ENCODE measurements at places on chromosomes 6 and 20.

GRCh38 chr6:106369739-106370138, 9.2 kb downstream of the CRYBG1 start:
- DNase-seq, result no peak

GRCh38 chr6:43823879-43824702, 54.1 kb downstream of the VEGFA start:
- DNase-seq, result no peak

DNA sequence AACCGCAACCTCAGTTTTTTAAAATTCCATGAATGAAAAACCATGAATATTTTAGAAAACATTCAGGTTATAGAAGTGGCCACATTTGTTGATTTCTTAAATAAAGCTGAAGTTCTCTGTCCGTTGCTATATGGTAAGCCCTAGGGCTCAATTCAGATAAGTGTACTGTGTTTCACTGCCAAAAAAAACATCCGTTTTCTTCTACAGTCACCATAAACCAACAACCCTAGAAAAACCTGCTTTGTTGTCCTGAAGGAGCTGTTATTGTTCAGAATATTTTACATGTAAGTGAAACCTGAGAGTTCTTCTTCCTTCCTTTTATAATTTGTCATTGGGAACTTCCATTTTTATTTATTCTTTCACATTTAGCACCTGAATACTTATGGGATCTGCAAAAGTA, 274.1 kb downstream of the TFAP2A start:
- DNase-seq, result no peak

DNA sequence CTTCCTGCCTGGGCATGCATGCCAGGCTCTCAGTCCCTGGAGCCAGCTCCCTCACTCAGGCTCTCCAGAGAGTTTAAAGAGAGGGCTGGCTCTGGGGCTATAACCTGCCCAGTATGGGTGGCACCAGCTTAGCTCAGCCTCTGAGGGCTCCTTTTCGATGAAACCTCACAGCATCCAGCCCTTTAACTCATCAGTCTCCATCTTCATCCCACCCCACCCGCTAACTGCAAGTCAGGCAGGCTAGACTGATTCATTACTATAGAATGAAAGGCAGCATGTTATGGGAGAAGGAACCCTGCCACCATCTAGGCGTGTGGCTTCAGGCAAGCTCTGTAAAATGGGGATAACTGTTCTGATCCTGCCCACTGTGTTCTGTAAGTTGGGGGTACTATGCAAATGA, 53.5 kb downstream of the RAB44 start:
- no peak for DNase-seq

DNA sequence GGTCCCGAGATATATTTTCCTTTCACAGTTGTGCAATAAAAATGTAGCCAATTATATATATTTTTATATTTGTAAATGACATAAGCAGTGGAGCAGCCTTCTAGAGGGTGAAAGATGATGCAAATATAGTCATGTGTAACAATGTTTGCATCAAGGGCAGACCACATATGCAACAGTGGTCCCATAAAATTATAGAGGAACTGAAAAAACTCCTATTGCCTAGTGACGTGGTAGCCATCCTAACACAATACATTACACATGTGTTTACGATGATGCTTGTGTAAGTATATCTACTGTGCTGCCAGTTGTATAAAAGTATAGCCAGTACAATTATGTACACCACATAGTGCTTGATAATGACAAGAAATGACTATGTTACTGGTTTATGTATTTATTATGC, 162.8 kb downstream of the ZFAND3 start:
- DNase-seq, result no peak

DNA sequence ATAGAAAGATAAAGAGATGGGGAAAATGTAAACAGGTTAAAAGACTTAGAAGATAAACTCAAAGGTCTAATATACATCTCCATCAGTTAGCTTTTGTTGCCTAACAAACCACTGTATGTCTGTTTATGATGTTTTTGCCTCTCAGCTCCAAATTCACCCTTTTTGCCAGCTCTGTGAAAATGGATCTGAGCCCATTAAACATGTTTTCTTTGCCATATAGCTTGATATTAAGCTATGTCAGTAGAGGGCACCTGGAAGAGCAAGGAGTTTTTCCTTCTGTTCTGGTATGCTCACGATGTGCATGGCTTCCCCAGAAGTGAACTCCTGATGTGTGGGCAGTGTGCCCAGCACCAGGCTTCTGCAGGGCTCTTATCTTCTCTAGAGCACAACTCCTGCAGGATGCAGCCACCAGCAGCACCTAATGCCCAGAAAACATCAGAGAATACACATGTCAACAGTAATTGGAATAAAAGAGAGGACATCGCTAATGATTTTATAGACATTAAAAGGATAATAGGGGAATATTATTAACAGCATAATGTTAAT, 14.6 kb upstream of the SNX9 start:
- DNase-seq, result no peak

GRCh38 chr6:17165383-17165782, 63.5 kb downstream of the STMND1 start:
- no peak for DNase-seq

DNA sequence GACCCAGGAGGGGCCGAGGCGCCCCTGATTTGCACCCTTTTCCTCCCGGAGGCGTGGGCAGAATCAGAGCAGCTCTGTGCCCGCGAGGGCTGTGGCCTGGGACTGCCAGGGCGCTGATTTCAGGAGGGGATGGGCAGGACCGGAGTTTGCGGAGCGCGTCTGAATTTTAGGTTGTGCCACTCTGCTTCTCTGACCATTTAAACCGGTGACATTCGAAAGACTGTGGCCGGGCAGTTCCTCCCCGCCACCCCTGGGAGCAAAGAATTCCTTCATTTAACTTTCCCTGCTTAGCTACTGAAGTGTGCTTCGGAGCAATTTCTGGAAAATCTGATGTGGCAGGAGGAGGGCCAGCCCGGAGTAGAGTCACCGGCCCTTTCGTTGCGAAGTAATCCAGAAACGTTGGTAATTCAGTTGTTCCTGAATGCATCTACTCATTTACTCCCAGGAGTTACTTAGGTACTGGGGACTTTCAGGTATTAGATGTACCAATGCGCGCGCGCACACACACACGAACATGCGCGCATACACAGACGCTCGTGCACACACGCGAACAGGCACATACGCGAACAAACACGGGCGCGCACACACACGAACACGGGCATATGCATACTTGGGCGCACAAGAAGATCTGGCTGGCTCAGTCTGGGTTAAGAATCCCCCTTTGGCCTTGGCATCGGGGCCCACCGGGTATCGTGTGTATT, 568 bp downstream of the CCDC170 start:
- DNase-seq, result no peak

GRCh38 chr20:19254956-19255355, 42.5 kb downstream of the SLC24A3 start:
- DNase-seq, result no peak

- no peak for DNase-seq
These were observed 117.0 kb downstream of the TFAP2A start for GRCh38 chr6:10297832-10298231.

DNA sequence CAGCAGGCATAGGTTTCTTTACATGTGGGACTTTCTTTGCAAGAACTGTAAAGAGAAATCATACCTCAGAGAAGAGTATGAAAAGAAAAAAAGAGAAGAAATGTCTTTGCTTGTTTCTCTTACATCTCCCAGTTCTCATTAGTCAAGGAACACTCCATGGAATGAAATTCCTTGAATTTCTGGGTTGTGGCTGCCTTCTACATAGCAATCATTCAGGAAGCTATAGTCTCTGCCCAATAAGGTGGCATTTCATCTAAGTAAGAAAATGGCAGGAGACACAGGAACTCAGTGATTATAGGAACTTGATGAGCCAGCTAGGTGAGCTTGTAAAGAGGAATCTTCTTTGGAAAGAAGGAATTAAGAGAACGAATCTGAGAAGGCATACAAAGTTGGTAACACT, 197.0 kb upstream of the FKBP1C start:
- no peak for DNase-seq

DNA sequence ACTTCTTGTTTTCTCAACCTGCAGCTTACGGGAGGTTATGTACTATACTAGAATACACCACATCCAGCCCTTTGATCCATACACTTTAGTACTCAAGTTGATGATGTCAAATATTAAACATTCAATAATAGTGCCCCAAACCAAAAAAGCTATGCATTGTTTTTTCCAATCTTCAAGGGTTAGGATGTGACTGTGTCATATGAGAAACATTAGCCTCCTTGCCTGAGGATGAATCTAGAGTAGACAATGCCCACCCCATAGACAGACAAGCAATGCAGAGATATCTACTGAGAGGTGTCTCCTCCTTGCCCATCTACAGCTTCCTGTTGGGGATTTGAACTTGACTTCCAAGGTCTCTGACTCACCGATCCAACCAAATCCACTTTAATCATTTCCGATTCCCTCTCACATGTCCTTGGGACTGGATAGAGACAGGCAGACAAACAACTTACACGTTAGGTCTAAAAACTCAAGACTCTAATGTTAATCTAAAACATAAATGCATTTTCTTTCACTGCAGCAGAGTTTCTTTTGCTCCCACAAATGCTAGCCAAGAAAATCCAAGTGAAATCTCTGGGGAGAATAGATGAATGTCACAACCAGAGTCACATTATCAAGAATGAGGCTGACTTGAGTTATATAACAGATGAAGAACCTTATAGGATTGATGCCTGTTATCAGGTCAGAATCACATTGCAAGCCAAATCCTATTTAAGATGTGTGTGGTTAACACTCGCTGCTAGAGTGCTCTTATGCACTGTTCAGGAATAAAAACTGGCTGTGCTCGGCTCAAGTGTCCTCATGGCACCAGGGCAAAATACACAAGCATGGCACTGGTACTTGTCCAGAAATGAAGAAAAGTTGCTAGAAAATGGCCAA, 75.5 kb upstream of the TNFAIP3 start:
- DNase-seq, result no peak

DNA sequence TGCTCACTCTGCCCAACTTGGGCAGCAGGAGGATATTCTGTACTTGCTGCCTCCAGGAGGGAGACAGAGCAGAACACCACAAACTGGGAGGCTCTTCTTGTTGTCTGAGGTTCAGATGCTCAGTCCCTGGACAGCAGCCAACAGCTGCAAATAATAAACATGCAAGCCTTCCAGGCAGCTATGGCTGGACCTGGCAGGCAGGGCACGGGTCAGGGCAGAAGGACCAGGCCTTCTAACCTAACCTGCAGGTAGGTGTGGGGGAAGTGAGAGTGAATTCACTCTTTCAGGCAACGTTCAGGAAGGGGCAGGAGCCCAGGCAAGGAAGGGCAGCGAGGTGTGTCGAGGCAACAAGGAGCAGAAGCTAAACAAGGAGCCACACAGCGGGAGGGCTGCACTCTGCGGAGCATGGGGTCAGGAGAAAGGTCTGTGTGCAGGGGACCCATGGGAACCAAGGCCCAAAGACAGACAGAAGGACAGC, 31.5 kb downstream of the NINL start:
- no peak for DNase-seq

- DNase-seq, result no peak
These were observed 59.5 kb downstream of the BFSP1 start for GRCh38 chr20:17471606-17472187.

DNA sequence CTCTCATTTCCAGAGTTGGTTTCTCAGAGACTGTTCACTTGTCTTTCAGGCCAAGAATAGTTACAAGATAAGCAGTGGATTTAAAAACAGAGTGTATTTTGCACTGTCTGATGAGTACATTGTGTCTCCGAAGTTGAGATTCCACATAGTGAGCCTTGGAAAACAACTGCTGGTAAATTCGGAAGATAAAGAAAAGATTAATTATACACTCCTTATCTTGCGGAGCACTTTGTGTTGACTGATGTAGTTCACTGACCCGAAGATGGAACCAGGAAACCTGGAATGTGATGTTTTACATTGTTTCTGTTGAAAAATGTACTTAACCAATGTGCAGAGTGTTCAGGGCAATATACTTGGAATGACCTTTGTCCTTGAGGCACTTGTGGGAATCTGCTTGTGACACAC, 51.0 kb downstream of the ANKS1A start:
- no peak for DNase-seq

DNA sequence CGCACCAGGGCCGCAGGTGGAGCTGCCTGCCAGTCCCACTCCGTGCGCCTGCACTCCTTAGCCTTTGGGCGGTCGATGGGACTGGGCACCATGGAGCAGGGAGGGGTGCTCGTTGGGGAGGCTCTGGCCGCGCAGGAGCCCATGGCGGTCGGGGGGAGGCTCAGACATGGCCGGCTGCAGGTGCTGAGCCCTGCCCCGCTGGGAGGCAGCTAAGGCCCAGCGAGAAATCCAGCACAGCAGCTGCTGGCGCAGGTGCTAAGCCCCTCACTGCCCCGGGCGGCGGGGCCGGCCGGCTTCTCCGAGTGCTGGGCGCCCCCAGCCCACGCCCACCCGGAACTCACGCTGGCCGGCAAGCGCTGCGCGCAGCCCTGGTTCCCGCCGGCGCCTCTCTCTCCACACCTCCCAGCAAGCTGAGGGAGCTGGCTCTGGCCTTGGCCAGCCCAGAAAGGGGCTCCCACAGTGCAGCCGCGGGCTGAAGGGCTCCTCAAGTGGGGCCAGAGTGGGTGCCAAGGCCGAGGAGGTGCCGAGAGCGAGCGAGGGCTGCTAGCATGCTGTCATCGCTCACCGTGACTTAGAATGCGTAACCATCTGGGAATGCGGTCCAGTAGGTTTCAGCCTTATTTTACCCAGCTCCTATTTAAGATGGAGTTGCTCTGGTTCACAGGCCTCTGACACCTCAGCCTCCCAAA, 77.3 kb downstream of the C6orf52 start:
- no peak for DNase-seq

GRCh38 chr20:3674995-3675900, 6.6 kb downstream of the ADAM33 start:
- DNase-seq, result no peak

DNA sequence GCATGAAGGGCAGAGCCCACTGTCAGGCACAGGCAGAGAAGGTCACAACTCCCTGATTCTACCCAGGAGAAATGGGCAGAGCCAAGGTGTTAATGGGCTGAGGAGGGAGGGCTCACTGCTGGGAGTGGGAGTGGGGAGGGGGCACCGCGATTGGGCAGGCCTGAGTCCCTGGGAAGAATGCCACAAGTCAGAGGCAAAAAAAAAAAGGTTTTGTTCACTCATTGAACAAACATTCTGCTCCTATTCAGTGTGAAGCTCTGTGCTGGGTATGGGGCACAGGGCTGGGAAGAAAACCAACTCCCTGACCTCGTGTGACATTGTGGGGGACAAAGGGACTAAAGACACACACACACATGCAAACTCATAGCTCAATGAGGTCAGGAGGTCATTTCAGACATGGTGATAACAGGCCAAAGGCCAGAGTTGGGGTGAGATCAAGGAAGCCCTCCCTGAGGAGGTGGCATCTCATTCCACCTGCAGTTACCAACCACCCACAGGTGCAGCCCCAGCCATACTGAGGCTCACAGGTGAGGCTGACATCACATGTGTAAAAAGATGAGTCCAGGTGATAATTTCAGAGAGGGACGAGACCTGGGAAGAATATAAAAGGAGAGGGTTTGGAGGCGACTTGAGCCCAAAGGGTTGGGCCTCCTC, 3.2 kb upstream of the PMEPA1 start:
- DNase-seq, result no peak

GRCh38 chr6:122755901-122756300, 23.6 kb upstream of the FABP7 start:
- DNase-seq, result no peak

- no peak for DNase-seq
These were observed 66.5 kb upstream of the PIM1 start for GRCh38 chr6:37103169-37104039.
